ENCODE measurements at places on chromosomes 1 and 21.

DNA sequence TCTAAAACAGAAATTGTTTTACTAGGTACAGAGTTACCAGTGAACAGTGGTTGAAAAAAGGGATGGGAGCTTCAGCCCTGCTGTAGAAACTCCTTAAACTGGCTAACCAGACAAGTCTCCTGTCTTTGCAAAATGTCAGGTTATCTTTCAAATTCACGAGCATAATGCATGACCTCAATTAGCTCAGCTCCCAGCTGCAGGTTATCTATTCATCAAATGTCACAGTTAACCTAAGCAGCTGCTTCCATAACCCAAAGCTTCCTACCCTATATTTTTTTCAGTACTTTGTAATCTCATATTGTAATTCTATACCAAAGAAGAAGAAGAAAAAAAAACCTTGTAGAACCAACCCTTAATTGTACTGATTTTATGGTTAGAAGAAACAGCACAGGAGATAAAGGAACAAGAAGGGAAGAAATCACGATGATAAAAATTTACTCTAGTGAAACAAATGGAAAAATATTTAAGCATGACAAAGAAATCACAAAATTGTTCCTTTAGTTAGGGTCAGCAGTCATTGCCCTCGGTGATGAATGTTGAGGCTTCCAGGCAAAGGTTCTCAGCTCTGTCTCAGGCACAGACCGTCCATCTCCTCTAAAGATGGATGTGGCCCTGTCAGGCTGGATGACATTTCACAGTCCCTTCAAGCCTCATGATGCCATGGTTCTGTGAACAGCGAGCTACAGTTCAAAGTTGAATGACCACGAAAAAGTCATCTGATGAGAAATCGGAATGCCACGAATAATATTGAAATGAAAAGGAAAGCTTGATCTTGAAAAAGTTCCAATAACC lies 95.9 kb downstream of the PLD5 start:
- DNase-seq: no peak

DNA sequence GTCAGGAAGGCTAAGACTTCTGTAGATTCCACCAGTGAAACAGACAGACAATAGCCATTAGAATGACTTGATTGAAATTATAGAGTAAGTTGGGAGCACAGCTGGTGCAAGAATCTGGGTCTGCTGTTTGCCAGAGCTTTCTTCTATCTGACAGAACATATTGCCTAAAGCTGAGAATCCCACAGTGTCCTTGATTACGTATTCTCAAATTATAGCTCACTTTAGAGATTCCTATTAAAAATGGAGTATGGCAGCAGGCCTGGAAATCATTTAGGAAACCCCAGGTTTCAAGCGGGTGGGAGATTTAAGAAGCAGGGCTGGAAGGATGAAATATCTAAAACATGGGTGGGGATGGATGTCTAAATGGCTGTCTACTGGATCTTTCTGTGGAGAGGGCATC lies 639.7 kb upstream of the CXADR start:
- no peak for DNase-seq

DNA sequence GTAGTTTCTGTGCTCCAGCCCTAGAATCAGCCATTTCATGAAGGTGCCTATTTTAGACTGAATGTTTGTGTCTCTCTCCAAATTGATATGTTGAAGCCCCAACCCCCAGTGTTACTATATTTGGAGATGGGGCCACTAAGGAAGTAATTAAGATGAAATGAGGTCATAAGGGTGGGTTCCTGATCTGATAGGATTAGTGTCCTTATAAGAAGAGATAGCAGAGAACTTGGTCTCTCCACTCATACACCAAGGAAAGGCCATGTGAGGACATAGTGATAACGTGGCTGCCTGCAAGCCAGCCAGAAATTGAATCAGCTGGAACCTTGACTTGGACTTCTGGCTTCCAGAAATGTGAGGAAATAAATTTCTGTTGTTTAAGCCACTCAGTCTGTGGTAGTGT lies 12.3 kb downstream of the RAVER2 start:
- DNase-seq: no peak

- no peak for DNase-seq
Observed at GRCh38 chr1:22884806-22885530, 87.7 kb downstream of the LACTBL1 start.

GRCh38 chr1:2875707-2876561 lies 74.4 kb upstream of the TTC34 start:
- no peak for DNase-seq

DNA sequence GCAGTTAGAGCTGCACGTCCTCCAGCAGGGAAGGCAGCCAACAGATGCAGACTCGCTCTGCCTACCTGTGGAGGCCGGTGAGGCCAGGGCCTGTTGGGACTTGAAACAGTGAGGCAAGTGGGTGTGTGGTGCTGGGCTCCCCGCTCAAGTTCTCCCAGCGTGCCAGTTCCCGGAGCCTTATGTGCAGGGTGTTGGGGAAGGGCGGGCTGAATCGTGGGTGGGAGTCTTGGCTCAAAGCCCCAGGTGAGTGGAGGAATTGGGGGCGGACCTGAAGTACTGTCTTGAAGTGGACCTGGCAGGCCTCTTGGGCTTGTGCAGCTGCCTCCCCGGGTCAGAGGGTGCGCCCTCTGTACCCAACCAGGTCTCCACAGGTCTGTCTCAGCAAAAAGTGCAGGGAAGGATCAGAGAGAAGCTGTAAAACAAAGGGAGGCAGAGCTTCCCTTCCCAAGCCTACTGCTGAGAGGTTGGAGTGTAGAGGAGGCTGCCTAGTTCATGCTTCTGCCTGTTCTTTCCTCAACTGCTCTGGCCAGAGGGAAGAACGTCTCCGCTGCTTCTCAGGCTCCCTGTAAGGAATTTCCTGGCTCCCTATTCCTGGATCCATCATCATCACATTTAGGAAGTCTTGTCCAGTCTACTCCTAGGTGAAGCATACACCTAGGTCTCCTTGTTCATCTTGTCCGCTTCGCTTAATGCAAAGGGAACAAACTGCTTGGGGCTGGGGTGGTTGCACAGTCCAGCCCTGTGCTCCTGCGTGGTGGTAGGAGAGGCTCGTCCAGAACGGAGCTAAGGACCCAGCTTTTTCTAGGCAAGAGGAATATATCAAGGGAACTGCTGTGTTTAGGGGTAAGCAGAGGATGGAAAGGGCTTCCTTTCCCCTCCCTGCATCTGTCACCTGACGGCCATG lies 14.9 kb downstream of the UTP11 start:
- DNase-seq: no peak
